ENCODE measurements at places on chromosomes 7 and 10.

DNA sequence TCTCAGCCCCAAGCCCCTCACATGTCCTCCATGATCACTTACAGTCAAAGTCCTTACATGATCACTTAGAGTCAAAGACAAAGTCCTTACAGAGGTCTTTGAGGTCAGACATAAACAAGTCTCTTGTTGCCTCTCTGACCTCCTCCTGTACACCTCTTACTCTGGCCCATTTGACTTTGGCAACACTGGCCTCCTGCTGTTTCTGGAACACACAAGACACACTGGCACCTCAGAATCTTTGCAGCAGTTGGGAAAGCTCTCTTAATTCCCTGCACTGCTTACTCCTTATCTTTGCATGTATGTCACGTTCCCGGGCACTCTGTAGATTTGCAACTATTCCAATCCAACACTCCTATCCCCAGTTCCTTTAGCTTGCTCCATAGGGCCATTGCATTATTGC lies 102.3 kb downstream of the NSUN6 start:
- no peak for DNase-seq

GRCh38 chr10:130337696-130338635 lies 201.8 kb downstream of the GLRX3 start:
- DNase-seq: no peak

DNA sequence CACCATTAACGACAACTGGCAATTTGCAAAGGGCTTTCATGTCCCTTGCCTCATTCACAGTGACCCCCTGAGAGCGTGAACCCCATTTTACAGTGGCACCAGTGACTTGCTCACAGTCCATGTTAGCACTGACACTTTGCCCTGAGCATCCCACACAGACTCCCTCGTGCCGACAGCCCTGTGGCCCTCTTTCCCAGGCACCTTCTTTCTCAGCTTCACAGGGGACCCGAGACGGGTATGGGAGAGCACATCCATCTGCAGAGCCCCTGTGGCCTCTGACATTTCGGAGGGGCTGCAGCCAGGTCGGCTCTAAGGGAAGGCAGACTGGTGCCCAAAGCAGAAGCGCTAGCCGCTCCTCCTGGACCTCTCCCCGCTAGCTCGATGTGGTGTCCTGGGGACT lies 10.8 kb downstream of the LOXL4 start:
- DNase-seq: no peak

GRCh38 chr10:91551856-91552255 lies 81.0 kb downstream of the PPP1R3C start:
- DNase-seq: no peak

DNA sequence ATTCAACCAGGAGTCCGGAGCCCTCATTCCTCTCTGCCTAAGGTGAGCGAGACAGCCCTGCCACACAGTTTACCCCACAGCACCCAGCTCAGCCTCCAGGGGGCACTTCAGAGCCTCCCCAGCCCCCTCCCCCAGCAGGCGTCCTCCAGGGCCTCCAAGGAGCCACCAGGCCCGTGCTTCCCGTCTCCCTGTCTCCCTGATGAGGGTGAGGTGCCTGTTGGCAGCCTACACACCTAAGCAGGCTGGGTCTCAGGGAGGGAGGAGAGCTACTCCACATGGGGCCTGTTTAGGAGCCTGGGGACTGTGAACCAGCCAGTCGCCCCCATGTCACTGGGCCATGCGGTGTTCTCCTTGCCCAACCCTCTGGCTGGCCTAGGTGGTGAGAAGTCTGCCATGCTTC lies 28.9 kb upstream of the TRIM8 start:
- DNase-seq: no peak

GRCh38 chr10:61163403-61163802 lies 219.4 kb upstream of the RHOBTB1 start:
- no peak for DNase-seq

DNA sequence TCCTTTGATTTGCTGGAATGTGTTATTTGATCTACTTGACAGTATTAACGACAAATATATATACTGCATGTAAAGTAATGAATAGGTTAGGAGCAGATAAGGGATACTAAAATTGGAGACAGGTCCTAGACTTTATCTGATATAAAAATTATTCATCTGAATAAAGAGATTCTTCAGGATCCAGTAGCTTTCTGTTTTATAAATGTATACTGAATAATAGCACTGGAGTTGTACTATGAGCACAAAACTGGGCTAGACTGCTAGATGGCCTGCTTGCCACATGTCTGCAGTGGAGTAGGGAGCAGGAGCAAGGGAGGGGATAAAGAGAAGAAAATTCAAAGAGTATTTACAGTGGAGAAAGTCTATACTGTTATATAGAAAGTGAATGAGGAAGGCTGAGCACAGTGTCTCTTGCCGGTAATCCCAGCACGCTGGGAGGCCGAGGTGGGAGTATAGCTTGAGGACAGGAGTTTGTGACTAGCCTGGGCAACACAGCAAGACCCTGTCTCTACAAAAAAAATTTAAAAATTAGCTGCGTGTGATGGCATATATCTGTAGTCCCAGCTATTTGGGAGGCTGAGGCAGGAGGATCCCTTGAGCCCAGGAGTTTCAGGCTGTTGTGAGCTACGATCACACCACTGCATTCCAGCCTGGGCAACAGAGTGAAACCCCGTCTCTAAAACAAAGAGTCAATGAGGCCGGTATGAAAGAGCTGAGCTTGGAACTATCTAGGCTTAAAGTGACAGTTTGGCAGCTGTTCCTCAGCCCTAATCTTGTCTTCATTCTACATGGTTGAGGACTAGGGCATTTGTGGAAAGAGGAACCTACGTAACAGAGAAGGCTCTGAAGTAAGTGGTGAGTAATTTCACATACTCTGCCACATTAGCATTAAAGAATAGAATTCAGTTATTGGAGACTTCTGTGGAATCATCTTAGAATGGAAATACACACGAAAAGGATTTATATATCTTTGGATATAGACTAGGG lies 41.8 kb downstream of the CD36 start:
- DNase-seq: no peak

DNA sequence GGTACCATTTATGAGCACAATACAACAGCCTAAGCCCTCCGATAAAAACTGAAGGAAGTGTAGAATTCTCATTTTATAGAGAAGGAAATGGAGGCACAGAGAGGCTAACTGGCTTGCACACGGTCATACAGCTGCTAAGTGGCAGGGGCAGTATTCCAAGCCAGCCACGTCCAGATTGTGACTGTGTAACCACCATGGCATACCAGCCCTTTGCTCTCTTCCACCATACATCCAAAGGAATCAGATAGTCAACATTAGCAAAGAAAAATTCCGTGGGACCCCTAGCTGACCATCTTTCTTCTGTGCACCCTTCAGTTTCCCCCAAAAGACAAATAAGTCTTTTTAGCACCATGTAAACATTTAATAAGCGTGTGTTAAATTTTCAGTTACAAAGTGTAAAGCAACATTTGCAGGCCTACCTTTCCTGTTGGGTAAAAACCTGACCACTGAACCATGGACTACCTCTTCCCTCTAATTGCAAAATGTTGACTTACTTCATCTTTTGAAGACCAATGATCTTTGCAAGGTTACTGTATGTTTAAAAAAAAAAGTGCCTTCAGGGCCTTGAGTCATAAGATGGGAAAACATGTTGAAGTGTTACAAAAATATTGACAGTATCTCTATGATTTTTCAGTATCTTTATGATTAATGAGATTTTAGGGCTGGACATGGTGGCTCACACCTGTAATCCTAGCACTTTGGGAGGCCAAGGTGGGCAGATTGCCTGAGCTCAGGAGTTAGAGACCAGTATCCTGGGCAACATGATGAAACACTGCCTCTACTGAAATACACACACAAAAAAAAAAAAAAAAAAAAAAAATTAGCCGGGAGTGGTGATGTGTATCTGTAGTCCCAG lies 24.3 kb upstream of the PDZD8 start:
- DNase-seq: no peak

DNA sequence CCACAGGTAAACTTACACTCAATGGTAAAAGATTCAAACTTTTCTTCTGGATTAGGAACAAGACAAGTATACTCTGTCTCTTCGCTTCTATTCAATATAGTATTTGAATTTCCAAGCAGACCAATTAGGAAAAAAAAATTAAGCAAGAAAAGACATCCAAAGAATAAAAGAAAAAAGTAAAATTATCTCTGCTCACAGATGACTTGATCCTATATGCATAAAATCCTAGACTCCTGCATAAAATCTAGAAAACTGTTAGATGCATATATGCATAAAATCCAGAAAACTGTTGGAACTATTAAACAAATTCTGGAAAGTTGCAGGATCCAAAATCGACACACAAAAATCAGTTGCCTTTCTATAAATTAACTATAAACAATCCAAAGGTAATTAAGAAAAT lies at the start of gene OR13A1:
Gene OR13A1, minus strand, starts transcription at position 101 of the 400 bp plus-strand sequence. CDS start 11,186 bp downstream, outside the sequence.
- DNase-seq: no peak

- DNase-seq: no peak
Observed at GRCh38 chr7:103140061-103140460, 8.8 kb downstream of the NAPEPLD start.

- DNase-seq: no peak
Observed at GRCh38 chr10:114195079-114195478, 15.9 kb downstream of the TDRD1 start.

GRCh38 chr10:13871011-13871410 lies 284.2 kb downstream of the PRPF18 start:
- no peak for DNase-seq

- DNase-seq: no peak
Observed at GRCh38 chr10:1412531-1413189, 324.7 kb downstream of the ADARB2 start.

DNA sequence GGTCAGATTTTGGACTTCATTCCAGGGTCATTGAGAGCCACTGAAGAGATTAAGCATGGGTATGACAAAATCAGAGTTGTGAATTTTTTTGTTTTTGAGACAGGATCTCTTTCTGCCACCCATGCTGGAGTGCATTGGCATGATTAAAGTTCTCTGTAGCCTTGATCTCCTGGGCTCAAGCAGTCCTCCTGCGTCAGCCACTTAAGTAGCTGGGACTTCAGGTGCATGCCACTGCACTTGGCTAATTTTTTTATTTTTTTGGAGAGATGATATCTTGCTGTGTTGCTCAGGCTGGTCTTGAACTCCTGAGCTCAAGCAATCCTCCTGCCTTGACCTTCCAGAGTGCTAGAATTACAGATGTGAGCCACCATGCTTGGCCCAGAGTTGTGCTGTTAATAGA lies 52.5 kb upstream of the GLCCI1 start:
- DNase-seq: no peak
